ENCODE measurements at places on chromosomes 6 and 20.
A peak's percentile ranks its signal among the peaks of the same experiment; 100 is the strongest.

- DNase-seq = no peak
Measured at GRCh38 chr20:46978951-46979491, 84.4 kb downstream of the EYA2 start.

GRCh38 chr20:10644458-10645204 is 29.2 kb downstream of the JAG1 start:
- DNase-seq = no peak

- DNase-seq = peak; percentile 46
Measured at GRCh38 chr20:62010551-62011402, 54.9 kb downstream of the TAF4 start.

DNA sequence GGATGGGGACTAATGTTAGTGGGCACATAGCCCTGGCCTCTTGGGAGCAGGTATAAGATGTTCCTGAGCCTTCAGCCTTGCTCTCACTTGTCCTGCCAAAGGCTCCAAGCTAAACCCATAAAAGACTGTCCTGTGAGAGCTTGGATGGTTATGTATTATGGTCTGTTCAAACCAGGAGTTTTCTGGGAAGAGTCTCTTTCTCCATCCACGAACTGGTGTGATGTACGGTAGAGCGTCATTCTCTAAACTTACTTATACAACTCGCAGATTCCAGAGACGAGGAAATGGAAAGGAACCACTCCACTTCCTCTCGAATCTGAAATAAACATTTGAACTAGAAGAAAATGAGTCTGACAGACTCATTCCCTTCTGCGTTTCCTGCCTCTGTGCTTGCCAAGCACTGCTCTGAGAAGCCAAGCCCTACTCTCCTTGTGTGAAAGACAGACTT is 5.3 kb downstream of the SOBP start:
- DNase-seq = no peak

DNA sequence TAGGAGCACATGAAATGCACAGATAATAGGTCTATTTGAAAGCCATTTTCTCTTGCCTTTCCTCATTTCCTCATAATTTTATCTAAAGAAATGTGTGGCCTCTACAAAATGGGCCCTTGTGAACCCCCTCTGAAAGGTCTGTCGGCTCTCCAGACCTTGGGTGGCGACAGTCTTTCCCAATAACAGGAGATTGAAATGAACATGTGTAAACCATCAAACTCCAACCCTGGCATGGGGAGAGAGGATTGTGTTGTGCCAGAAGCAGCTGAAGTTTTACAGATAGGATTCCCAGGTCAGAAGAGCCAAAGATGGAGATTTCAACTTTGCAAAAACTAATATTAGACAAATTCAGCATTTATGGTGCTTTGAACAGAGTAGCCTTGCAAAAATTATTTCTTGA is 277.1 kb upstream of the ECI2 start:
- no peak for DNase-seq

DNA sequence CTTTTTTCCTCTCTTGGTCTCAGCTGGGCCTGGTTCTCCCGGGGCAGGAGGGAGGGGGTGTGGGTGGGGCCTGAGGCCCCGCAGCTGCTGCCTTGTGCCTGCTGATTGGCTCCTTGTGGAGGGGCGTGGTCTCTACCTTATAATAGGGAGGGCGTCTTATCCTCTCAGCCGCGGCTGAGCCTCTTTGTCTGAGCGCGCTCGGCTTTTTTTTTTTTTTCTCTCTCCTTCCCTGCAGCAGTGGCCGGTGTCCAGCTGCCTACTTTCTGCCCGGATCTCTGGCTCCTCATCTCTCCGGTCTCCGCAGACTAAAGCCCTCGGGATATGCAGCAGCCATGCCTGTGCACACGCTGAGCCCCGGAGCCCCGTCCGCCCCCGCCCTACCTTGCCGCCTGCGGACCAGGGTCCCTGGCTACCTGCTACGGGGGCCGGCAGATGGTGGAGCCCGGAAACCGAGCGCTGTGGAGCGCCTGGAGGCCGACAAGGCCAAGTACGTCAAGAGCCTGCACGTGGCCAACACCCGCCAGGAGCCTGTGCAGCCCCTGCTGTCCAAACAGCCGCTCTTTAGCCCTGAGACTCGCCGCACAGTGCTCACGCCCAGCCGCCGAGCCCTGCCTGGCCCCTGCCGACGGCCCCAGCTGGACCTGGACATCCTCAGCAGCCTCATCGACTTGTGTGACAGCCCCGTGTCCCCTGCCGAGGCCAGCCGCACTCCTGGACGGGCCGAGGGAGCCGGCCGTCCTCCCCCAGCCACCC is 11.1 kb downstream of the FAM110A start:
- peak; percentile 32 for DNase-seq

- DNase-seq = no peak
Measured at GRCh38 chr20:17480696-17481095, 50.5 kb downstream of the BFSP1 start.

- no peak for DNase-seq
Measured at GRCh38 chr6:85395746-85396145, 54.1 kb upstream of the NT5E start.

- no peak for DNase-seq
Measured at GRCh38 chr20:15576411-15576810, 996.8 kb downstream of the KIF16B start.

- DNase-seq = no peak
Measured at GRCh38 chr6:57173056-57173885, 1.1 kb downstream of the BAG2 start.

DNA sequence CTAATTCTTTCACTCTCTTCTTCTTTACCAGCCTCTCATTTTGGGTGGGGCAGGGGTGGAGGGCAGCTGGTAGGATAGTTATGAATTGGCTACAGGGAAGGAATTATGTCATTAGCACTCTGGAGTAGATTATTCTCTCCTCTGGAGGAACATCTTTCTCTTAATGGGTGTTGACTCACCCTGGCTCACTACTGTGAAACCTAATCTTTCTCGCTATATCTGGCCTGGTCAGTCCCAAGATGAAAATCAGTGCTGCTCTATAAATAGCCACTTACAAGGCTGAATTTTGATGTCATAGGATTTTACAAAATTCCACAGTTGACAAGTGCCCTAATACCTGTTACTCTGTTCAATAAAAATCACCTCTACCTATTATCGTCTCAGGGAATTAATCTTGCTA is 151.3 kb downstream of the COL9A1 start:
- no peak for DNase-seq

- DNase-seq = no peak
Measured at GRCh38 chr6:42101186-42101657, 41.2 kb downstream of the C6orf132 start.

GRCh38 chr6:46263707-46264086 is 92.9 kb upstream of the ENPP5 start:
- DNase-seq = no peak

DNA sequence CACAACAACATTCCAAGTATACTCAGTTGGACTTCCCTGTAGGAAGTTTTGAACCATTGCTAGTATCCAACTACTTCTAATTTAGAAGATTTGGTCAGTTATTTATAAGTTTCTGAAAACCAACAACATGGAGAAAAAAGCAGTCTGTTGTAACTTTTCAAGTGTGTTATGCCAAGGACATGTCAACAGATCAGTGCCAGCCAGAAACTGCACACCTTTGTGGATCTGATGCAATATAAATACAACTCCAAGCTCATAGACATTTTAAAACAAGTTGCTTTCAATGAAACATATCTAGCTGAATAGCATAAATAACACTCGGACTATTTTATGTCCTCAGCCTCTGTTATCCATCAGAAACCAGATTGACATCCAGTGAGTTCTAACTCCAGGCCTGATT is 58.3 kb upstream of the CARMIL1 start:
- DNase-seq = no peak

GRCh38 chr6:152671171-152671570 is 26.5 kb upstream of the MYCT1 start:
- no peak for DNase-seq

- no peak for DNase-seq
Measured at GRCh38 chr6:108134213-108134970, 31.4 kb upstream of the NR2E1 start.

DNA sequence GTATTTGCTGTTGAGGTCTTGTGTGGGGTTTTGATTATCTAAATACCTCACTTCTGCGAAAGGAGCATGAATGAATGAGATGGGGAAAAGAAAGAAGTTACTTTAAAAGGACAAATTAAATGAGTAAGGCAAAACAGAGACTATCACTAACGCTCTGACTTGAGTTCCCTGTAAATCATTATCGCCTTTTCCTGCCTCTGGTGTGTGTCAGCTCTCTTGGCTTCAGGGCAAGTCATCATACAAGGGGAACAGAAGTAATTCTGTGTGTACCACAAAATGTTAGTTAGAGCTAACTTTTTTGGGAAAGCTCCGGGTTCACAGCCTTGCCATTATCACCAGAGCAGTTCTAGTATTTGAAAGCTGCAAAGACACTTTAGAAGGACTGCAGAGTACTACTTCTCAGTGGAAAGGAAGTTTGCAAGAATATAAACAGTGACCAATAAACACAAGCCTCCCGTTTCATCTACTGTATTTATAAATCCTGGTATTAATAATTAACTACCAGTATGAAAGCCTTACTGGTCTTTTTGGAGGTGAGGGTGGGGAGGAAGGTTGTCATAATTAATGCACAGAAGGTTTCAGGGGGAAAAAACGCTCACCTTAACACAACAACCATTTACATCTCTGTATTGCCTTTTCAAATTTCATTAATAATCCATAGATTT is 1.2 kb downstream of the DZANK1 start:
- DNase-seq = no peak

DNA sequence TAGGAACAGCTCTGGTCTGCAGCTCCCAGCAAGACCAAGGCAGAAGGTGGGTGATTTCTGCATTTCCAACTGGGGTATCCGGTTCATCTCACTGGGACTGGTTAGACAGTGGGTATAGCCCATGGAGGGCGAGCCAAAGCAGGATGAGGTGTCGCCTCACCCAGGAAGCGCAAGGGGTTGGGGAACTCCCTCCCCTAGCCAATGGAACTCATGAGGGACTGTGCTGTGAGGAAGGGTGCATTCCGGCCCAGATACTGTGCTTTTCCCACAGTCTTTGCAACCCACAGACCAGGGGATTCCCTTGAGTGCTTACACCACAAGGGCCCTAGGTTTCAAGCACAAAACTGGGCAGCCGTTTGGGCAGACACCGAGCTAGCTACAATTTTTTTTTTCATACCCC is 21.8 kb downstream of the HDDC2 start:
- no peak for DNase-seq

DNA sequence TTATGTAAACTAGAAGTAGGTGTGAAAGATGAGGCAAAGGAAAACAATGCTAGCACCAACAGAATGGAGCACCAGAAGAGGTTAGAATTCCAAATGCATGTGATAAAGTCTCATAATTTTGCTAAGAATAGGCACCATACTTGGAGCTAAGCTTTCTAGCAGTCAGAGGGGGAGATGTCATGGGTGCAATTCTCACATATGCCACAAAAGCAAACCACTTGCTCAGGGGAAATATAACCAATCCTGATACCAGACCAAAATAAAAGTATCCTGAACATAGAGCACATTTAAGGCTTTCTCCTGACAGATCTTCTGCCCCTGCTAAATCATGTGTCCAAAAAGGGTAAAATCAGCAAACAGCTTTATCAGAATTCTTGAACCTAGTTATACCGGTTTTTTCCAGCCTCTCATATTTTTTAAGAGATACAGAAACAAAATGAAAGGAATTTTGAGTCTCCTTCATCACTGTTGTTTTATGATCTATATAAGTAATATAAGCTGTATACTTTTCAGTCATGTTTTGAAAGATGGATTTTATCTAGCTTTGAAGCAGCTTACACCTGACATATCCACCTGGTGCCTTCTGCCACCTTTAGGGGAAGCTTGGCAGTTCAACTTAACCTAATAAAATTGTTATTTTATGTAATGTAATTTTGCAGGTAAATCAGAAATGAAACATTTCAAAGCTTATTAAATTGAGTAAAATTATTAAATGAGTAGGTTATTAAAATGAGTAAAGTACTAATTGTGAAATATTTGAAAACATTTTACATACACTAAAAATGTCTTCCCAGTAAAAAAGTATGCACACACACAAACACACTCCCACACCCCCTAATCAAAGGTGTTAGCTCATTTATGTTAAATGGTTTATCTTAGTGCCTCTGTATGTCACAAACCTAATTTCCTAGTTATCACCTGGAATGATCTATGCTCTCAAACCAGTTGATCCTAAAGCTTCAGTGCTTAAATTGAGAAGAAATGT is 2.8 kb downstream of the SPO11 start:
- no peak for DNase-seq

GRCh38 chr6:164216368-164216767 is 801.9 kb downstream of the QKI start:
- DNase-seq = no peak

GRCh38 chr6:41671376-41671775 is 33.1 kb downstream of the MDFI start:
- no peak for DNase-seq

DNA sequence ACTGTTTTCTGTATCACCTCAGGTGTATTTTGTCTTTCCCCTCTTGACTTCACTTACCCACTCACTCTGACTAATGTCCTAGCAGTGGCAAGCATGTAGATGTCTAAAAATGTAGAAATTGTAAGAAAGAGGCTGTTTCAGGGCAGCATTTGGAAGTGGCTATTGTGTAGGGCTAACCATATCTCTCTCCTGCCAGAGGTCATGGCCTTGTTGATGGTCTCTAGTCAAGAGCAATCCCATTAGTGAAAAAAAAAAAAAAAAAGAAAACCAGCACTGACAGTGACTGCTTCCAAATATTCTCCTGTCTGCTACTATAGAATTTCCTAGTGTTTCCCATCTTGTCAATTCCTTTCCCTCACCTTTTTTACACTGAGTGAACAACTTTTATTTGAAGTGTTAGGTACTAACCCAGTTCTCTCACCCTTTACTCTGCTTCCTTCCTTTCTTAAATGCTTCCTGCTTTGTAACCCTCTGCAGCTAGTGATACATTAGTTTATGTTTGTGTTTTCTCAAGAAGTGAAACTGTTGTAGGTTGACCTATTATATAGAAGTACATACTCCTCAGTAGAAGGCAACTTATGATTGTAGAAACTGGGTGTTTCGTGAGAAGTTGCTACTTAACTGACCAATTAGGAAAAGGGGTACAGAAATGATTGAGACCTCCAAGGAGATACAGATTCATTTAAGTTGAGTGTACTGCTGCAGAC is 174.1 kb upstream of the PTPRK start:
- no peak for DNase-seq

GRCh38 chr20:52242237-52243230 is 51.0 kb upstream of the ZFP64 start:
- DNase-seq = no peak

- DNase-seq = no peak
Measured at GRCh38 chr6:101090281-101090680, 209.2 kb upstream of the ASCC3 start.

- no peak for DNase-seq
Measured at GRCh38 chr20:17678295-17678694, 3.7 kb downstream of the RRBP1 start.

GRCh38 chr6:56875961-56876360 is 78.9 kb upstream of the BEND6 start:
- no peak for DNase-seq

DNA sequence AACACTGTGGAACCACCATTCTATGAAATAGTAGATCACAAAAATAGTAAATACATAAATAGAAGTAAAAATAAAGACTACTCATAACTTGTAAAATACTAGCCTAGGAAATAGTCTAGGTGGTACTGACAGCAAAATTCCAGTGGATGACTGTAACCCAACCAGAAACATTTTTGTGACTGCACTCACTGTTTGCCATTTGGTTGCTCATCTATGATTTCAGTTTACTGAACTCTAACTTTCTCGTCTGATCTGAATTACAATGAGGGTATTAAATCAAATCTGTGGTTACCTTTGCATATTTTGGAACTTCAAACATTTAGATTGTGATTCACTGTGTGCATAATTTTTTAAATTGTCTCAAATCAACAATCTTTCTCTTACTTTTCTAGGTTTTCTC is 151.1 kb downstream of the KHDC1L start:
- no peak for DNase-seq

- no peak for DNase-seq
Measured at GRCh38 chr20:58927490-58928061, 53.5 kb upstream of the NELFCD start.

All from inflammatory macrophage (primary cell).